ENCODE measurements at places on chromosomes 3 and 15.

DNA sequence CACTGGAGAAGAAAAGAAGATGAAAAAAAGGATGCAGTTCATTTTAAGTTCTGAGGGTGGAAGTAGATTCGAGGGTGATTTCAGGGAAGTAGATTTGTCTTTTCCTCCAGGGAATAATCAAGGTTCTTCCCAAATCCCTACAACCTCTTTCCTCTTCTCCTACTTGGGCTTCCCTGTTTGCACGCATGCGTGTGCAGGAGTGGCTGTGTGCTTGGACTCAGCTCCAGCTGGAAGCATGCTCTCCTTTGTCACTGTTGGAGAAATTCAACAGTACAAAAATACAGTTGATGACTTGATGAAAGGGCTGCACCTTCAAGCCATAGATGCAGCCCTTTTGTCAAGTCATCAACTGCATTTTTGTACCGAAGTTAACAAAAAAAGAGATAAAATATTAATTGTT is 3.8 kb downstream of the OR5K2 start:
- DNase-seq = no peak

DNA sequence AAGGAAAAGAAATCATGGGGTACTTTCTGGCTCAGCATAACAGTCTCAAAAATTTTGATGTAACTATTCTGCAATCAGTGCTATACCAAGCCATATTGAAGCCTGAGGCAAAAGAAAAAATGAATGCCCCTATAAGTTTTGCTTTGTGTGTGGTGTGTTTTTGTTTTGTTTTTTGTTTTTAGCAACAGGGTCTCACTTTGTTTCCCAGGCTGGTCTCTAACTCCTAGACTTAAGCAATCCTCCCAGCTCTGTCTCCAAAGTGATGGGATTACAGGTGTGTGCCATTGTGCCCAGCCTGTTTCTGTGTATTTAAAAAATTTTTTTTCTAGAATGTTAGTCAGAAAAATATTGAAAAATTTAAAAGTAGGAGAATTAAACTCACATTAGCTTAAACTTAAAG is 93.2 kb downstream of the ZNF280D start:
- no peak for DNase-seq

GRCh38 chr3:25584011-25584789 is 80.5 kb downstream of the TOP2B start:
- DNase-seq = no peak

- no peak for DNase-seq
Observed at GRCh38 chr3:119553823-119554415, 5.5 kb downstream of the CD80 start.

GRCh38 chr15:79463043-79463780 is 31.1 kb downstream of the MINAR1 start:
- no peak for DNase-seq

DNA sequence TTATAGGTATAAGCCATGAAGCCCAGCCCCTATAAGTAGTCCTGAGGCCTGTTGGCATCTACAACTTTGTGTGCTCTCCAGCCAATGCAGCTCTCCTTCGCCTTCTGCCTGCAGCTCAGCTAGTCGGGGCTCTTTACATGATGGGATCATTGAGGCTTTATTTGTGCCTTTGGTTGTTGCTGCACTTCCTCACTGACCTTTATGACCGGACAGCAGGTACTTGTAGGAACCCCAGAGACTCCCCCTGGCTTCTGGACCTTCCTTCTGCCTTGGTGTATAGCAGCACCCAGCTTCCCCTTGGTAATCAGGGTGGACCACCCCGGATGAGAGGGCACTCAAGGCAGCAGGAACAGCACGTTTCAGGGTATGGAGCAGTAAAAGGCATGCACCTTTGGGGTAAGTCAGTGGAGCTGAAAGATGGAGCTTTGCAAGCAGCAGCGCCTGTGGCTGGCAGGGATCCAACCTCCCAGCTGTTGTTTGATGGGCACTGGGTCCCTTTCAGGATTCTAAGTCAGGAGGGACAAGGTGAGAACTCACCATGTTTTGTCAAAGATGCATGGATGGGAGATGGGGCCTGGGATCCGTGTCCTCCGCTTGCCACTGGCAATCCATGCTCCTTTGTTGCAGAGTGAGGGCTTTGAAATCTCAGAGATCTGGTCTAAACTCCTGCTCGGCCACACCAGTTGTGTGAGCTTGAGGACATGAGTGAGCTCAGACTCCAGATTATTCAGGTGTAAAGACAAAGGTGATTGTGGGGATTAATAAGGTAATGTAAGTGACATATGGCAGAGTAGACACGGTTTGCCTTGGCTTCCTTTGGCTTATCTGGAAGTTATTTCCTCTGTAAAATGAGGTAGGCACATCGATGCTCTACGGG is 65.1 kb upstream of the KLF13 start:
- no peak for DNase-seq

GRCh38 chr3:109224333-109224732 is 87.8 kb downstream of the C3orf85 start:
- DNase-seq = peak; percentile 17

GRCh38 chr15:46344115-46344724 is 709.4 kb downstream of the SQOR start:
- no peak for DNase-seq

DNA sequence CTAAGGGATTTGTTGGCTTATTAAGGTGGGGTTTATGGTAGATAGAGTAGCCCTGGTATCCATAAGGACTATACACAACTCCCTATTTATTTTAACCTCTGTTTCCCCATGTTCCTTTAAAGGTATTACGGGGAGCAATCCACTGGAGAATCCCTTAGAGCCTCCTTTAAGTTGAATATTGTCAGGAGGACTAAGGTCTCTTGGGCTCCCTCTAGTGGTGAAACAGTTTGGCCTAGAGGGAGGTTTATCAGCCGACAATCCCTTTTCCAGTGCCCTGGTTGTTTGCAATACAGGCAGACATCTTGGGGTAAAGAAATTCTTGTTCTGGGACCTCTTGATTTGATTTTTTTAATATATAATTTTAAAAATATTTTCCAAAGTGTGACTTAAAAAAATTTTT is 12.9 kb downstream of the OPA1 start:
- peak; percentile 45 for DNase-seq

- no peak for DNase-seq
Observed at GRCh38 chr15:66560856-66561525, 4.8 kb downstream of the LCTL start.

Measured in activated CD4-positive, alpha-beta memory T cell treated with anti-CD3 and anti-CD28 coated beads for 36 hours (primary cell).